ENCODE measurements at places on chromosomes 3 and 15.

GRCh38 chr3:25173606-25174005 lies 254.5 kb upstream of the RARB start:
- no peak for DNase-seq

- no peak for DNase-seq
These were observed 345.7 kb upstream of the TRIM42 start for GRCh38 chr3:140332131-140332530.

DNA sequence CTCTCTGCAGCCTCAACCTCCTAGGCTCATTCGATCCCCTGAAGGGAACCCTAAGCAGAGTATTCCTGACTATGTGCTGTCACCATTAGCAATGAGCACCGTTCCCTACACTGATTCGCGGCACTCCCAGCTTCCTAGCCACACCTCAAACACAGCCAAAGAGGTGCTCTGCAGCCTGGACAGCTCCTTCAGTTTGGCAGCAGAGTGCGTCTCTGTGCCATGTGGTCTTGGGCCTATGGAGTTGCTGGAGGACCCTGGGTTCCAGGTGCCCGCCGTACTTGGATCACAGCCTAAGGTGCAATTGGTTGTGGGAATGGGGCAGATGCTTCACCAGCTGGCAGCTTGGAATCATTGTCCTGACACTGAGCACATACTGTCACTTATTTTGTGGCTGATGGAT lies 17.3 kb upstream of the IL12A start:
- no peak for DNase-seq

GRCh38 chr3:150544726-150545125 lies 1.6 kb downstream of the SERP1 start:
- DNase-seq = no peak
